ENCODE measurements at places on chromosomes 12 and 14.
A peak's percentile ranks its signal among the peaks of the same experiment; 100 is the strongest.

DNA sequence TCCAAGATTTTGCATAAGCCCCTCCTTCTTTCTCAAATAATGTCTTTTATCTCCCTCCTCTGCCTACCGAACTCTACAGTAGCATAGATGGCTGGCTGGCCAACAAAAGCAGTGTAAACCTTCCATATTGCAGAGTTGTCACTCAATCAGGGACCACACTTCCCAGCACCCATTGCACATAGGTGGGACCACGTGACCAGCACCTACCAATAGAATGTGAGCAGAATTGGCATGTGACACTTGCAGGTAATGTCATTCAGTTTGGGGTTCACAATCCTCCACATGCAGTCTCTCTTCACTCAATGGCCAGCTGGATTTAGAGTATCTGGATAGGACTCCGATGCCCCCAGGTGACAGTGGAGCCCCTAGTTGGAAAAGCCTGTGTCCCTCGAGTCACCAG, 190.3 kb upstream of the CRY1 start:
- no peak for DNase-seq

- no peak for DNase-seq
Observed at GRCh38 chr12:11904124-11904523, 166.6 kb upstream of the BCL2L14 start.

GRCh38 chr14:30296931-30297405, 262.0 kb upstream of the G2E3 start:
- DNase-seq: no peak

DNA sequence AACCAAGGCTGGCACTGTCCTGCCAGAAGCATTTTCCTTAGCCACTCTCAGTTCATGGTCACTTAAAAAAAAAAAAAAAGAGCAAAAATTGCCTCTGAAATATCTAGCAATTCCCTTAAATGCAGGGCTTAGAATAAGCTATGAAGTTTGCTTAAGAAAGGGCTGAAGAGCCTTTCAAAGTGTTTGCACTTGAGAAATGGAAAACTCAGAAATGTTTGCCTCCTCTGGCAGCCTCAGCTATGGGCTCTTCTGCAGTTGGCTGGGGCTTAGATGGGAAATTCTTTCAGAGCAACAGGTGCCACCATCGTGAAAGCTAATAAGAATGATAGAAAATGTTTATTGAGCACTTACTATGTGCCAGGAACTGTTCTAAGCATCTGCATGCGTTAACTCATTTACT, 48.5 kb upstream of the TSPAN11 start:
- no peak for DNase-seq

GRCh38 chr14:83096092-83096491, 1562.4 kb upstream of the SEL1L start:
- no peak for DNase-seq

DNA sequence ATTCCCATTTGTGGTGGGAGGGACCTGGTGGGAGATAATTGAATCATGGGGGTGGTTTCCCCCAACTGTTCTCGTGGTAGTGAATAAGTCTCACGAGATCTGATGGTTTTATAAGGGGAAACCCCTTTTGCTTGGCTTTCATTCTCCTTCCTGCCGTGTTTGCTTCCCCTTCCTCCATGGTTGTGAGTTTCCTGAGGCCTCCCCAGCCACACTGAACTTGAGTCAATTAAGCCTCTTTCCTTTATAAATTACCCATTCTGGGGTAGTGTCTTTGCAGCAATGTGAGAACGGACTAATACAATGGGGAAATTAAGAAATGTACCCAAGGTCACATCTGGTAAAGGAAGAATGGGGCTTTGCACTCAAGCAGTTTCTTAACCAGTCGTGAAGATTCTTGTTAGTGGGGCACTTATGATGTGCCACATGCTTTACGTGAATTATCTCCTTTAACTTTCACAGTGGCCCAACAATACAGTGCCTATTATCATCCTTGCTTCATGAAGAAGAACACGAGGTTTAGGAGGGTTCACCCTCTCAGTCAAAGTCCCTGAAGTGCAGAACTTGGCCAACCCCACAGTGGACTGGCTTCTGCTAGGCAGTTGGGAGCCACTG, 234.3 kb downstream of the EFCAB11 start:
- DNase-seq: no peak

GRCh38 chr14:64823305-64823861, 56.3 kb downstream of the SPTB start:
- DNase-seq: peak; percentile 26

DNA sequence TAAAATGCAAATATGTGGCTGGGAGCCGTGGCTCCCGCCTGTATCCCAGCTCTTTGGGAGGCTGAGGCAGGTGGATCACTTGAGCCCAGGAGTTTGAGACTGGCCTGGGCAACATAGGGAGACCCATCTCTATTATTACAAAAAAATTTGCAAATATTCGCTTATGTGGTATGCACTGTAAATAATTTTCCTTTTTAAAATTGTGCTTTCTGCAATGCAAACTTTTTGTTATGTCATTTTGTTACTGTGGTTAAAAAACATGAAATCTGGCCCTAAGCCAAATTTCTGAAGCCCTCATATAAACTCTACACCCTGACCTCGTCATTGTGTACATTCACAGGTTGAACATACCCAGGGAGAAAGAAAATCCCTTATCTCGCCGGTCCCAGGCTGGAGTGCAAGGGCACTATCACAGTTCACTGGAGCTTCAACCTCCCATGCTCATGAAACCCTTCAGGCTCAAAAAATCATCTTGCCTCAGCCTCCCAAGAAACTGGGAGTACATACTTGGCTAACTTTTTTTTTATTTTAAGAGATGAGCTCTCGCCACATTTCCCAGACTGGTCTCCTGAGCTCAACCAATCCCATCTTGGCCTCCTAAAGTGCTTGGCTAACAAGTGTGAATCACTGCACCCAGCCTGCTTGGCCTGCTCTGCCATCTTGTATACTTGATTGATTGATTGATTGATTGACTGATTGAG, 24.7 kb downstream of the TRAPPC6B start:
- DNase-seq: no peak
